NCI-H187 treated with DMSO at 0.1 percent for 48 hours (cell line): ENCODE measurements at places on chromosomes 2 and 18.

- DNase-seq, result no peak
These were observed 47.8 kb upstream of the FOSL2 start for GRCh38 chr2:28344756-28345373.

DNA sequence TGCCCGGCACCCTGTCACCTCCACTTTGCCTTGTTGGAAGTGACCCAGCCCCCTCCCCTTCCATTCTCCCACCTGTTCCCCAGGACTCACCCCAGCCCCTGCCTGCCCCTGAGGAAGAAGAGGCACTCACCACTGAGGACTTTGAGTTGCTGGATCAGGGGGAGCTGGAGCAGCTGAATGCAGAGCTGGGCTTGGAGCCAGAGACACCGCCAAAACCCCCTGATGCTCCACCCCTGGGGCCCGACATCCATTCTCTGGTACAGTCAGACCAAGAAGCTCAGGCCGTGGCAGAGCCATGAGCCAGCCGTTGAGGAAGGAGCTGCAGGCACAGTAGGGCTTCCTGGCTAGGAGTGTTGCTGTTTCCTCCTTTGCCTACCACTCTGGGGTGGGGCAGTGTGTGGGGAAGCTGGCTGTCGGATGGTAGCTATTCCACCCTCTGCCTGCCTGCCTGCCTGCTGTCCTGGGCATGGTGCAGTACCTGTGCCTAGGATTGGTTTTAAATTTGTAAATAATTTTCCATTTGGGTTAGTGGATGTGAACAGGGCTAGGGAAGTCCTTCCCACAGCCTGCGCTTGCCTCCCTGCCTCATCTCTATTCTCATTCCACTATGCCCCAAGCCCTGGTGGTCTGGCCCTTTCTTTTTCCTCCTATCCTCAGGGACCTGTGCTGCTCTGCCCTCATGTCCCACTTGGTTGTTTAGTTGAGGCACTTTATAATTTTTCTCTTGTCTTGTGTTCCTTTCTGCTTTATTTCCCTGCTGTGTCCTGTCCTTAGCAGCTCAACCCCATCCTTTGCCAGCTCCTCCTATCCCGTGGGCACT lies 4.5 kb downstream of the RETREG2 start:
- DNase-seq, result no peak

GRCh38 chr2:489838-490237 lies 187.4 kb downstream of the TMEM18 start:
- no peak for DNase-seq

DNA sequence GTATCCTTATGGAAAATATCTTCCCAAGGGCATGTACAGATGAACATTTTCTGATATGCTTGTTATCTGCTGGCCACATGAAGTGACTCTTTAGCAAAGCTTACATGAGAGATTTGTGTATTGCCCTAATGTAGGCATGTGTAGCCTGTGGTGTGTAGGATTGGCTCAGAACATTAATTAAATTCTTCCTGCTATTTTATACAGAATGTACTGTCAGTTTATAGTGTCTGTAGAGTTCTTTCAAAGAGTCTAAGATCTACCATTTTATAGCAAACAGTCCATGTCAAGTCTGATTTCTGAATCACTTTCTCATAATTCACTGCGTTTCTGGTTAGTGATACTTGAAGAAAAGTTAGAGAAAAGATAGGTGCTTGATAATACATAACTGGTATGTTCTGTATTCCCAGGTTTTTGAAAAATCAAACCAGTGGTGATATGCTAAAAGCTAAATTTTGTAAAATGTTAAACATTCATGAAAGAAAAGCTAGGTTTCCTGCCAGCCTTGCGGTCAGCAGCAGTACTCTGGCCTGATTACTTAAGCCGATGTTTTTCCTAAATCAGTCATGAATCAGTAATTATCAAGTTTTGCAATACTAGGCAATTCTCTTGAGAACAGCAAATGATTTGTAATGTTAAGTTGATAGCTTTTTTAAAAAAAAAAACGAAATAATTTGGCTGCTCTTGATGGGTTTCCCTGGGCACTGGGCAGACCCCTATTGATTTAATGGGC lies 30.9 kb upstream of the EFEMP1 start:
- no peak for DNase-seq

GRCh38 chr2:2188344-2188920 lies 142.6 kb downstream of the MYT1L start:
- DNase-seq, result no peak

- DNase-seq, result no peak
These were observed 64.6 kb downstream of the BMP10 start for GRCh38 chr2:68806511-68807109.

GRCh38 chr2:890791-891190 lies 59.9 kb upstream of the SNTG2 start:
- no peak for DNase-seq

DNA sequence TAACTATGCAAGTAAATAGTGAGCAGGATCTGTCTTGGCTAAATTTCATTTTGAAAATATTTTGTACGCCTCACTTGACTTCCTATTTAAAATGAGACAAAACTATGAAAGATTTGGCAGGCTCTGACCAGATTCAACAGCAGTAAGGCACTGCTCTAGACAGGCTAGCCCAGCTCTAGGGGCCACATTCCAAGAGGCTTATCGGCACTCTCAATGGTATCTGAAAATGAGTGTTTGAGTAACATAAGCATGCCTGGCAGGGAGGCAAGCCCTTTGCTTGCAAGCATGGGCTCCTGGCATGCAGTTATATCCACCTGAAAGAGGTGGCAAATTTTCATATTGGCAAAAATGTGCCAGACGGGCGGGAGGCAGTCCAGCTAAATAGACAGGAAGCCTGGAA lies 10.5 kb downstream of the CAPN13 start:
- DNase-seq, result no peak
